Fibroblast of gingiva (primary cell): ENCODE measurements at places on chromosomes 5 and 9.

- no peak for DNase-seq
Measured at GRCh38 chr9:28547527-28547926, 974.2 kb upstream of the C9orf72 start.

DNA sequence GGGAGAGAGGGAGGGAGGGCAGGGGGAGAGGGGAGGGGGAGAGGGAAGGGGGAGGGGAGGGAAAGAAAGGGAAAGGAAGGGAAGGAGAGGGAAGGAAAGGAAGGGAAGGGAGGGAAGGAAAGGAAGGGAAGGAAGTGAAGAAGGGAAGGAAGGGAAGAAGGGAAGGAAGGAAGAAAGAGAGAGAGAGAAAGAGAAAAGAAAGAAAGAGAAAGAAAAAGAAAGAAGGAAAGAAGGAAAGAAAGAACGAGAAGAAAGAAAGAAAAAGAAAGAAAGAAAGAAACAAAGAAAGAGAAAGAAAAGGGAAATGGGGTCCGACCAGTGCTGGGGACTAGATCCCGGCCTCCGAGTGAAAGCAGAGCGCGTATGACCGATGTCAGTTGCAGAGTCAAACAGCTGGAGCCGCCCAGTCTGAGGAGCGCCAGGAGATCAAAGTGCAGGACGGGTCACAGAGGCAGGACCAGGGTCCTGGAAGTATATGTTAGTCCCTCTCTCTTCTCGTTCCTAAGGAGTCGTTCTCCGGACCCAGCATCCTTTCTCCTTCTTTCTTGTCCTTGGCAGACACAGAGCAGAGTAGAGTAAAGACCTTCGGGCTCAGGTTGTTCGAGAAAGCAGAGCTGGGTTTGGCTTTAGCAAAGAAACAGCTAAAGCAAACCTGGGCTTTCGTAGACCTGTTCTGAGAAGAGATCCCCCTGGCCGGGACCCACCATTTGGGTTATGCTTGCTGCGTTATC lies 305.4 kb upstream of the MSX2 start:
- DNase-seq = no peak

DNA sequence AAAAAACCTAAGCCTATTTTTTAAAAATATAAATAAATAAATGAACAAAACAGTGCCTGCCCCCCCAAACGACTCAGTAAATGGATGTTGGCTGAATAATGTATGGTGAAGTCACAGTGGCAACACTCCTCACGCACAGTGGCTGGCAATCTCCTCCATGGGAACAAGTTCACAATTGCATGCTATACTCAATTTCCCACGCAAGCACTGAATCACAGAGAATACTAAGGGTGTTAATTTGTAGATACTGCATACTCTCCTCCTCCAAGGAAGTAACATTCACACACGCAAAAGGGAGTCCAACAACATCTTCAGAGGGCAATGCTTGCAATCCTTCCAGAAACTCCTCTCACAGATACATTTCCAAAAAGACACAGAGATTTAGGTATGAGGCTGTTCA lies 47.5 kb downstream of the SERINC5 start:
- DNase-seq = no peak

DNA sequence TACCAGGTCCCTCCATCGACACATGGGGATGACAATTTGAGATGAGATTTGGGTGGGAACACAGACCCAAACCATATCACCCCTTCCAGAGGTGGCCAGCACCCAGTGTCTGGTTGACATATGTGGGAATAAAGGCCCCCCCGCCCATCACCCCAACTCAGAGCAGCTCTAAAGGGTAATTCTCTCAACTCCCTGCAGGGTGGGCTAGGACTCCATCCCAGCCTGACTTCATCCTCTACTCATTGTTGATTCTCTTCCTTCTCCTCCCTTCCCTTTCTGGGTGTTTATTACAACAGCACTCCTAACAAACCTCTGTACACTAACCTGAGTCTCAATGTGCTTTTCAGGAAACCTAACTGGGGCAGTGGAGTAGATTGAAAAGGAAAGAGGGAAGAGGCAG lies 339.9 kb downstream of the ACTL7B start:
- no peak for DNase-seq

DNA sequence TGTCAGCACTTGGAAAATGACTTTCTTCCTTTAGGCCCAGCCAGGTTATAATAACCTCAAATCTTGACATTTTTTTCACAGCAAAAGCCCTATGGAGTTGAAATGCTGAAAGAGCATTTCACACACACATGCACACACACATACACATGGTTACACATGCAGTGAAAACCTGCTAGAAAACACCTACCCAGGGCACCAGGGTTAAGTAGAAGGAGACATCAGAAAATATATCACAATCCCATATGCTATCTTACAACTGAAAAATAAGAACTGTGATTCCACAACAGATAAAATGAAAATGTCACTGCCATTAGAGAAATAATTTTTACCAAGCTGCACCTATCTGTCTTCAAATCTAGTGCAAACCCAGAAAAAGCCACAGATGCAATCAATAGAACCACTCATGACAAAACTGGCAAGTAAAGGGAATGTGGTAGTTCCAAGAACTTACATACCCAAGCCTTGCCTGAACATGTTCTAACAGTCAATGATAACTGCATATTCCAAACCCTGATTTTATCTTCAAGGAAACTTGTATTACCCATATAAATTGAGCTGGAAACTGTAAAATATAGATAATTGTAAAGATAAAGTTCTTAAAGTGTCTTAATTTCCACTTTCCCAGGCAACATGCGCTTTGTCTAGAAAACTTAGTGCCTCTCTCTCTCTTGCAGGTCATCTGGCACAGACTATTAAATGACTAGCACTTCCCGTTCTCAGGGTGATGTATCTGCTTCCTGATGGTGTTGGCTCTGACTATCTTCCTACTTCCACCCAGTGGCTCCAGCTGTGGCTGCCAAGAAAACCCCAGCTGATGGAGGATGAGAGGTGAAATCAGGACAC lies 250.2 kb upstream of the PTGER4 start:
- no peak for DNase-seq

- peak; percentile 51 for DNase-seq
Measured at GRCh38 chr9:97293207-97293721, 14.2 kb upstream of the CCDC180 start.

DNA sequence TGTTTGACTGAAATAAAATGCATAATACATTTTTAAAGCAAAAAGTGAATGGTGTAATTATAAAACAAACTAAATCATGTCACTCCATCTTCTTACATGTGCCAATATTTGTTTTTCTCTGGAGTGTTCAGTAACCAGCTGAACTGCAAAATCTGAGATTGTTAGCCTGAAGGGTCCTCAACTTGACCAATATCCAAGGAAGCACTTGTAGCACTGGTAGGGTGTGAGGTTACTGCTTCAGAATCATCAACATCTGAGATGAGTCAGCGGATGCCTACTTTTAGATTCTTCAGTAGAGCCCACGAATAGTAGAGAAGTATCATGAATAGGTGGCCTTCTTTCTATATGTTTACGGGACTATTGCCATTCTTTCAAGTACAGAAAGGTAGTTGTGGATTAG lies 226.7 kb downstream of the TLE4 start:
- DNase-seq = no peak

- DNase-seq = no peak
Measured at GRCh38 chr5:56755036-56755555, 60.3 kb upstream of the MAP3K1 start.

GRCh38 chr5:473551-474192 lies 30.7 kb downstream of the EXOC3 start:
- peak; percentile 25 for DNase-seq

- peak; percentile 73 for DNase-seq
Measured at GRCh38 chr9:71706176-71706575, 62.1 kb downstream of the CEMIP2 start.

DNA sequence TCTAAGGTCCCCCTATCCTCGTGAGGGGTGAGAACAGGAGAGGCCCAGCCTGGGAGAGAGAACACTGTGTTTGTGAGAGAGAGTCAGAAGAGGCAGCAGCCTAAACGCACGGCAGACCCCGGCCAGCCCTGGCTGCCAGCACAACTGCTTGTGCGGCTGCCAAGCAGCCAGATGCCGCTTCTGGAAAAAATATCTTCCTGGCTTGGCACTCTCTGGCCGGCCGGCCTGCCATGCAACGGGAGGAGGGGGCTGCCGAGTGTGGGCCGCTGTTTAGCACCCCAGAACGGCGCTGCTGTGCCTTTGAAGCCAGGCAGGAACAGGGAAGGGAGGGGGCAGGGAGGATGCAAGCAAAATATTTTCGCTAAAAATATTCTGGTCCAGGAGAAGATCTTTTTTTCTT lies 105.0 kb downstream of the FGF18 start:
- DNase-seq = no peak

DNA sequence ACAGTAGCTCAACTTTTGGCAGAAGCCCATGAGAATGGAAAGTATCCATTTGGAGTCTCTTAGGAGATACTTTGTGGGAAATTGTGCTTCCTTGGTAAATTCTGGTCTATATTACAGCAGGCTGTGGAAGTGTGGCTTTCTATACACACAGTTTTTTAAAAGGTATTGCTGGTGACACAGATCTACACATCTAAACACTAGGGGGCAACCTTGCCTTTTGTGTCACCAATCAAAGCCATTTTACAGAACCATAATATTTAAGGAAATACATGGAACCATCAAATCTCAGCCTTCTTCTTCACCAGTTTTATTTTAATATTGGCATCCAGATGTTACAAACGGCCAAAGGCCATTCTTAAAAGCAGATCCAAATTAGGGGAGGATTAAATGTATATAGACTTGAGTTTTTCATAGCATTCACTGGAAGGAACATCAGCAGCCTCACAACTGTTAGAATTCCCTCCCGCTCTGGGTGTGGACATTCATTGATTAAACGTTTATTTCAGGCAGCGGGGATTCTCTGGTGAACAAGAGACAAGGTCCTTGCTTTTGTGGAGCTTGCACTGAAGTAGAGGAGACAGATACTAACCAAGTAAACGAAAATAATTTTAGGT lies 132.4 kb upstream of the EPB41L4A start:
- DNase-seq = peak; percentile 58

GRCh38 chr5:82358457-82358856 lies 80.3 kb upstream of the RPS23 start:
- peak; percentile 76 for DNase-seq

- DNase-seq = no peak
Measured at GRCh38 chr5:87327998-87328397, 60.3 kb downstream of the RASA1 start.

DNA sequence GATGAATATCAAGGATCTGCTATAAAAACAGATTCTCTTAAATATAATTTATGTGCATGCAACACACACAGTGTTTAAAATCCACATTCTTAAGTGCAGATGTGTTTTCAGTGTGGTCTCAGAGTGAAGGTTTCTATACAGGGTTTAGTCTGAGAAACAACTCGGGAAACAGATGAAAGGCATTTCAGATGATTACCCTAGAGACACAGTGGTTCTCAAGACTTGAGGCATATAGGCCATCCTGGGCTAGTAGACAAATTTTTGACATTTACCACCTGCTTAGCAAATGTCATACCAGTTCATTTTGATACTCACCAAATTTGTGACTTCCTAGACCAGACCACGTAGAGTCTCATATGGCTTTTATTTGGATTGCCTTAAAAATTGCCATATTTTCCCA lies 216.5 kb downstream of the ARL15 start:
- DNase-seq = no peak
